CD8-positive, alpha-beta memory T cell (primary cell): ENCODE measurements at places on chromosomes 12 and 14. TPM values are rescaled to one million over a fixed set of nuclear protein-coding genes. Genes with fewer than 3 reads are reported as not detected.

Gene FAM90A1
- total RNA-seq, result not detected

Gene FOXG1
- not detected for total RNA-seq

Gene CLEC4A
- 0.42 TPM for total RNA-seq

GRCh38 chr12:105233041-105233905, 2.7 kb downstream of the APPL2 start:
- DNase-seq, result no peak

GRCh38 chr12:47891356-47891755, 13.4 kb downstream of the VDR start:
- no peak for DNase-seq

GRCh38 chr12:28517101-28517500, 326.8 kb downstream of the CCDC91 start:
- no peak for DNase-seq

- DNase-seq, result no peak
These were observed 404.5 kb downstream of the BCAT1 start for GRCh38 chr12:24544368-24544767.
